ENCODE measurements at places on chromosomes 4 and X.

- DNase-seq, result no peak
Measured at GRCh38 chr4:55611358-55612059, 19.5 kb upstream of the PDCL2 start.

DNA sequence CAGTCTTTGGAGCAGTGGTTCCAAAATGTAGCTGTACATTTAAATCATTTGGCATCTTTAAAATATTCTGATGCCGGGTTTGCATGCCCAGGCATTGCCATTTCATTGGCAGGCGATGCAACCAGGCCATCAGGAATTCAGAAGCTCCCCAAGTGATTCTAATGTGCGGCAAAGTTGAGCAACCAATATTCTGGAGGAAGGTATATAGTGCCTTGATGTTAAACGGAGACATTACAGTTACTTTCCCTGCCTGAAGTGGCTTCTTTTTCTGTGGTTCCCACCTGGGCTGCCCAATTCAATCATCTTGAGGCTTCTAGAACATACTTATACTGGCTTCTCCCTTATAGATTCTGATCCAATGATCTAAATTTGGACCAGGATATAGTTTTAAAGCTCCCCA is 68.7 kb upstream of the PGM2 start:
- no peak for DNase-seq

GRCh38 chr4:151993521-151993920 is 232.7 kb upstream of the GATB start:
- DNase-seq, result no peak

- DNase-seq, result no peak
Measured at GRCh38 chrX:45447331-45447730, 246.7 kb upstream of the DIPK2B start.

DNA sequence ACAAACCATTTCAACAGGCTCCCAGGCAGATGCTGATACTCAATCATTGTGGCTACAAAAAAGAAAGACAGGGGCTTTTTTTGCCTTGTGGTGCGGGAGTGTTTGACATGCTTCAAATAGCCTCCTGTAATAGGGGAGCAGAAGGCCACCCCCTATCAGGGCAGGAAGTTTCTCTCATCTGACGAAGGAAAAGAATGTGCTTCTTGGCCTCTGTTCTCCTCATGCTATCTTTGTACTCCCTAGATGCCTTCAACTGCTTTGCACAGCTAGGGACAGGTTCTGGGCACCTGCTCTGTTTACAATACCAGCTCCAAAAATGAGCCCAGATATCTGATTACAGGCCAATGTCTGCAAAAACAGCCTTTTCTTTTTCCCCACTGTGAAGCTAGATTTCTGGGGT is 391.1 kb downstream of the STIM2 start:
- no peak for DNase-seq

DNA sequence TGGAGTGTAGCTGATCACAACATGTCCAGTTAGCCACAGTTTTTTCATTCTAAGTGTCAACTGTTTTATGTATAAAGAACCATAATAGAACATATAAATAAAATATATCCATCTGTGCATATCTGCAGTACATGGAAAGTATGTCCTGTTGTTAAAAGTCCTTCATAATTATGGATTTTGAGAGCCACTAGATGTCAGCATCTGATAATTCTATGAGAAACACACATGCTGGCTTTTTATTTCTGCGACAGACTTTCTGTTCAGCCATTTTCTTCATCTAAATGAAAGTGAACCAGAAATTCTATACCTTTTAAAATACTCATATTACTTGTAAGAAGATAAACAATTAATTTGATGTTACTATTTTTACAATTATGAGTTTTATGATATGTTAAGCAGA is 251.5 kb downstream of the GPM6A start:
- DNase-seq, result no peak

GRCh38 chr4:105808750-105809041 is 86.6 kb upstream of the NPNT start:
- DNase-seq, result peak; percentile 20

GRCh38 chr4:1245481-1246051 is 3.4 kb downstream of the CTBP1 start:
- DNase-seq, result no peak

GRCh38 chr4:165602621-165603020 is 223.8 kb downstream of the CPE start:
- no peak for DNase-seq

- DNase-seq, result no peak
Measured at GRCh38 chrX:134636851-134637250, 21.4 kb downstream of the PLAC1 start.

GRCh38 chr4:58740897-58741296 is 1630.7 kb upstream of the IGFBP7 start:
- DNase-seq, result no peak

DNA sequence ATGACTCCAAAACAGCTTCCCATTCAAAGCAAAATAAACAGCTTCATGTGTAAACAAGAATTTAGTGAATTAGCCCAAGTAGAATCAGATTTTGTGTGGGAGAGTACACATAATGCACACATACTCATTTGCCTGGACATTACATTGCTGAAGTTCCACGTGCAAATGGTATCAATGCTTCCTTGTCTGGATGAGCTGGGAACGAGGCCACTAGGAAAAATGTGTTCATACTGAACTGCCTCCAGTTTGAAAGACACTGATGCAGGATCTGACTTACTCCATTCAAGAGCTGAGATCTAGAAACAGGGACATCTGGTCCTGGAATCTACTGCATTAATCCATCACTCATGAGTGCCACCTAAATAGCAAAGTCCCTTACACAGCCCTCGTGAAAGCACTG is 228.0 kb downstream of the APBB2 start:
- DNase-seq, result no peak

GRCh38 chrX:107348051-107348450 is 101.4 kb upstream of the FRMPD3 start:
- no peak for DNase-seq

DNA sequence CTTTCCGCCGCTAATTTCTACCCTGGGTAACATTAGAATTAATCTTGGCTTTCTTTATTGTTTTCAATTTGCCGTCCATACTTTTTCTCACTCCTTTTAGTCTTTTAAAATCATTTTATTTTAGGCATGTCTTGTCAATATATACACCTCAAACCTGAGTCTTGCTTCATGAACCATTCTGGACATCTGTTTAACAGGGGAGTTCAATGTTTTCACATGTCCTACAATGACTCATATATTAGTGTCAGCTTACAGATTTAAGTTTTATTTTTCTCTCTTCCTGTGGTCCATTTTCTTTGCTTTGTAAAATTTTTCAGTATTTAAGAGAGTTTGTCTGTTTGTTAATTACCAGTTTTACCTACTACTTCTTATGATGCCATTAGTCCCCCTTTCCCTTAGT is 89.5 kb downstream of the LCORL start:
- DNase-seq, result no peak

GRCh38 chr4:8144359-8144758 is 14.3 kb downstream of the ABLIM2 start:
- no peak for DNase-seq

DNA sequence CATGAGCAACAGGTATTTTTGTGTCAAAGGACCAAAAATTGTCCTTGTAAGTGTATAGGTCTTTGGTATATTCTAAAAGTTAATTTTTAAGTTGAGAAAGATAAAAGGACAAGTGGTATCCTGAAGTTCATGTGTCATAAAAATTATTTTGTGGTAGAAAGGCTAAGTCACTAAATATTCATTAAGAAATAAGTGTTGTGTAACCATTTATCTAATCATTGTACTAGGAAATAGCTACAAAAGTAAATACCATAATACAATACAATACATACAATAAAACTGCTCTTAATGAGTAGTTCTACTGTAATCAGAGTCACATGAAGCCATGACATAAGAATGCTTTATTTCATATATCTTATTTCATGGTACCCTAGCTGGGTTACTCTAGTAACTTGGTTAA is 82.5 kb upstream of the ATOH1 start:
- no peak for DNase-seq

- DNase-seq, result peak; percentile 44
Measured at GRCh38 chr4:107913283-107913899, 18.0 kb upstream of the CYP2U1 start.

GRCh38 chrX:17495052-17495451 is 120.1 kb downstream of the NHS start:
- DNase-seq, result no peak

DNA sequence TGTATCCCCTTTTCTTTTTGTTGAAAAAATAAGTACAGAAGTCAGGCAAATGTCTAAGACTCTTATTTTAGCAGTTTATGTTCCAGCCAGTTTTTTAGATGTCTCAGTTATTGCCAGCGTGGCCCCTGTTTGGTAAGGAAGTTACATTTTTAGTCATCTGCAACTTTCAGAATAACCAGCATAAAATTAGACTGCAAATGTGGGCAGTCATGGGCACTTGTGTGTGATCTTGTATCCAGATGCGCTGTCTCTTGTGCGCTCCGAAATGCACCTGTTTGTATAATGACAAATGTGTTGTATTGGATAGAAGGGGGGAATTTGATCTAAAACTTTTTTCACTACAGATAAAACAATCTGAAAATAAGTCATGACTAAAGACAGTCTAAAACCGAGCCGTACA is 44.3 kb upstream of the CLCN4 start:
- no peak for DNase-seq

DNA sequence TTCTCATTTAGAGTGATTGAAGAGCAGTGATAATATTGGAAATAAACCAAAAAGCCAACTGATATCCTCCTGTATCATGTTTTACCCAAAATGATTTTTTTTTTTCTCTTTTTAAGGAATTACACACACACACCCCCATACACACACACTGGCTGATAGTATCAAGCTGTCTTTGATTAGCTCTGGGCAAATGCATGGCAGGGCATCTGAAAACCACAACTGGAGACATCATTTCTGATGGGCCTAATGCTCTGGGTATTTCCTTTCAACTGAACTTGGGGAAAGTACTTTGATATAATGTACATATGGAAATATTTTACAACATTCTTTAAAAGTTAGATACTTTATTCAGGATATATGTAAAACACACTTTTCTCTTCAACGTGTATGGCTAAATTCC is 14.2 kb upstream of the OSTC start:
- no peak for DNase-seq

DNA sequence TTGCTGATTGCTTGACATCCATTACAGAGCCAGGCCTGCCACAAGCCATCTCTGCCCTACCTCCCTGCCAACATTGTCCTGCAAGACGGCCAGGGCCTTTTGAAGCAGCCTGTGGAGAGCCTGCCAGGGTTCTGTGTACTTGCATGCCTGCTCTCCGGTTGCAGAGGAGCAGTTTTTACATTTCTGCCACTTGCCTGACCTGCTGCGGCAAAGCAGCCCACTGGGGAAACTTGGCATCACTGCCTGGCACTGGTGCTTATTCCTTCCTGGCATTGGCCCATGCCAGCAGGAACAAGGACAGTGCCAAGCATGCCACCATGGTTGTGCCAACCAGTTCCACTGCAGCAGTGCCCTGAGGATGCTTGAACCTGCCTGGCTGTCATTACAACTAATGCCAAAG is 167.1 kb downstream of the NHS start:
- DNase-seq, result peak; percentile 45

- DNase-seq, result no peak
Measured at GRCh38 chrX:103780336-103781061, 3.9 kb downstream of the PLP1 start.

DNA sequence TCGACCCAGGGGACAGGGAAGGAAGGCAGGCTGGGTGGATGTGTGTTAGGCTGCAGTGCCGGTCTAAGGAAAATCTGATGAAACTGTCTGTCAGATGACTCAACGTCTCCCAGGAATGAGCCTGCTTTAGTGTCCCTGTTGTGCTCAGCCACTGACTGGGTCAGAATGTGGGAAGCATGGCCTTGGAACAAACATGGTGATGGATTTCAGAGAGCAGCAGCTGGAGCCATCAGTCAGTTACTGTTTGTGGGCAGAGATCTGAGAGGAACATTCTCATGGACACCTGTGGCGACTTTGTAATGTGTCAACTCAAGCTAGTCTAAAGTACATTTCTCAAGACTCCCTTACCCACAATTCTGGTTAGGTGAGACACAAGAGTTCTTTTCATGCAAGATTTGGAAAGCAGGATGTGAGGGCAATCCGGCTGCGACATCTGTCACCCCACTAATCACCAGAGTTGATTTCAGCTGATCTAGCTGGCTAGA is 63.2 kb downstream of the ANAPC10 start:
- no peak for DNase-seq

GRCh38 chr4:71338846-71339593 is at the start of gene SLC4A4:
Gene SLC4A4 (plus strand): TSS chr4:71339020.
- no peak for DNase-seq

Measured in heart left ventricle (tissue), 16 donors.